GM12878 (cell line): ENCODE measurements at places on chromosomes 2 and 18. TPM values are rescaled to one million over a fixed set of nuclear protein-coding genes. Genes with fewer than 3 reads are reported as not detected.

The ELOA2 gene
- not detected in 2 replicates for total RNA-seq

The DYNAP gene
- not detected in 2 replicates for total RNA-seq

The EVX2 gene
- total RNA-seq = not detected in 2 replicates

The SERPINB10 gene
- total RNA-seq = 17.5 and 21.6 TPM in 2 replicates

The OSR1 gene
- not detected in 2 replicates for total RNA-seq

GRCh38 chr2:166972418-166972817 lies 84.1 kb downstream of the XIRP2 start:
- no peak for DNase-seq

GRCh38 chr18:79823120-79823519 lies 25.4 kb downstream of the KCNG2 start:
- DNase-seq = no peak

DNA sequence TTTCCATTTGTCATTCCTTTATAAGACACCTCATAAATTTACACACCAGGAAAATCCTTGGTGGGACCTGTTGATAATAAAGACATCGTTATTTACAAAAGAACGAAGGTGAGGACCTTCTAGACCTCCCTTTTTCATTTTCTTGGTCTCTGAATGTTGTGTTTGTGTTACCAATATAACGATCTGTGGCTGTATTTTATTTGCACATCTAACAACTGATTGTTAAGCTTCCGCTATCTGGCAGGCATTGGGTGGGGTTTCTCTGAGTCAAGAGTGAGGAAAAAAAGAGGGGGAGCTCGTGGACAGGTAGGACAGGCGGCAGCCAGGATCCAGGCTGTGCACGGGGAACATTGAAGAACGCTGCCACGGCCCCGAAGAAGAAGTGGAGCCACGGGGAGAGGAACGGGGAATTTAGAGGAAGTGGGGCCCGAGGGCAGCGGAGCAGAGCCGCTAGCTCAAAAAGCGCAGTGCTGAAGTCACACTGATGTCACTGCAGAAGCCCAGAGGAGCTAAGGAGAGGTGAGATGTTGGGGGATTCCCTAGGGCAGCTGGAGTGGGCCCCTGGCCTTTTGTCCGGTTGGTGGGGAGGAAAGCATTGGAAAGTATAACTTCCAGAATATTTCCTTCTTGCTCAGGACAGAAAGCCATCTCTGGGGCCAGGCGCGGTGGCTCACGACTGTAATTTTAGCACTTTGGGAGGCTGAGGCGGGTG lies 20.9 kb upstream of the DNMT3A start:
- peak; percentile 80 for DNase-seq

- peak; percentile 65 for DNase-seq
These were observed 133.4 kb downstream of the HDAC4 start for GRCh38 chr2:239267288-239267951.

DNA sequence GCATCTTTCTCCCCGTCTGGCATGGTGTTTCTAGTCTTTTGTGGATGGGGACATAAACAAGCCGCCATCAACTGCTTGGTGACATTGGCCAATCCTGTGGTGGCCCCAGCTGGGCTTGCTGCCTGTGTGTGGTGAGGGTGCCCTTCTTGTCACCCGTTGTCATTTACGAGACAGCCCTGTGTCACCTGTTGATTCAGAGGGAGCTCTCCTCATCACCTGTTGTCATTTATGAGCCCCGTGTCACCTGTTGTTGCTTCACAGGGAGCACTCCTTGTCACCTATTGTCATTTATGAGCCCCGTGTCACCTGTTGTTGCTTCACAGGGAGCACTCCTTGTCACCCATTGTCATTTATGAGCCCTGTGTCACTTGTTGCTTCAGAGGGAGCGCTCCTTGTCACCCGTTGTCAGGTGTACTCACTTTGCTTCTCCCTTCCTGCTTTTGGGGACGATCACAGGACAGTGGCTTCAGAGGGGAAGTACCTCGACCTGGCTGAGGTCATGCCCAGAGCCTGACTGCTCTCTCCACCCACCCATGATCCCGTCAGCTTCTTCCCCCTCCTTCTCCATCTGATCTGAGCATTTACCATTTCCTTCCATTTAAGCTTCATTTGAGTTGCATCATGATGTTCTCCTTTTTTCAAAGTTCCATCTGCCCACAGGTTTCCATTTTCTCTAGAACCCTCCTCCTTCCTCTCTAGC lies 29.1 kb downstream of the HPCAL1 start:
- DNase-seq = peak; percentile 51

DNA sequence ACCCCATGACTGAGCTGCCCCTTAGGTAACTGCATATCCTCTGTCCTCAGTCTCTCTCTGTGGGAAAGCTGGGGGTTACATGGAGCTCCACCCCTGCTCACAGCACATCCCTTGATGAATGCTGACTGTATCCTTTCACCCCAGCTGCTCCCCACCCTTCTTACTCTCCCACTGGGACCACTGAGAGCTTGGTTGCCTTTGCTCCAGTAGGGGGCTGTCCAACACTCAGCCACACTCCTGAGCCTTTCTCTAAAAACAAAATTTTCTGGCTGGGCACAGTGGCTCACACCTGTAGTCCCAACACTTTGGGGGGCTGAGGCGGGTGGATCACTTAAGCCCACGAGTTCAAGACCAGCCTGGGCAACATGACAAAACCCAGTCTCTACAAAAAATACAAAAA lies 89.2 kb upstream of the MSH2 start:
- DNase-seq = no peak

DNA sequence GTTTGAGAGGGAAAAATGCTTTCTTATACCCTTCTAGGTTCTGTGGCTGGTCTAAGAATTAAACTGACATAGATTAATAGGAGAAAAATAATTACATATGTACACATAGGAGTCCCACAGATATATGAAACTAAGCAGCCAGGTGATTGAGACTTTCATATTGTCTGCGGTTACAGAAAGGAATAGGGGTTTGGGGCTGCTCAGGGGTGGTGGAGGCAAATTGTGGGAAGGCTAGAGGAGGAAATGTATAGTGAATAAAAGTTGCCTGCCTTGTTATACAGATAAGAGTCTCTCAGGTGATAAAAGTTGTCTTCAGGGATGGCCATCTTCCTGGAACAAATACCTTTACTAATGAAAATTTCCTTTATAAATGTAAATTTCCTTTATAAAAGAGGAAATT lies 28.6 kb downstream of the MDH1 start:
- DNase-seq = no peak

DNA sequence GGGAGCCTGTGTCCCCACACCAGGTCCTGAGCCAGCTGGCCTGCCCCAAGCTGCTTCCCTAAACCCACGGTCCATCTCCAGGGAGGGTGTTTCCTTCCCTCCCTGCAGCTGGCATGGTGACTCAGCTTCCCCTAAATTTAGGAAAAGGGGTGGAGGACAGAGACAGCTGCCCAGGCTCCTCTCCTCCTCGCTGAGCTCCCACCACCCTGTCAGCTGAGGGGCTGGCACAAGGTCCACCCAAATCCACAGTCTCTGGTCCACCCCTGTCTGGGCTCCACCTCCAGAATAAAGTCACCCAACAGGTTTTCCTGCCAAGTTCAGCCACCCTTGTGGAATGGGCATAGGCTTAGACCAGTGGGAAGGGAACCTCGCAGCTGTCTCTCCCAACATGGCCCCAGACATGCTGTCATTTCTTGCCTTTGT lies 156.5 kb downstream of the TNS1 start:
- no peak for DNase-seq

DNA sequence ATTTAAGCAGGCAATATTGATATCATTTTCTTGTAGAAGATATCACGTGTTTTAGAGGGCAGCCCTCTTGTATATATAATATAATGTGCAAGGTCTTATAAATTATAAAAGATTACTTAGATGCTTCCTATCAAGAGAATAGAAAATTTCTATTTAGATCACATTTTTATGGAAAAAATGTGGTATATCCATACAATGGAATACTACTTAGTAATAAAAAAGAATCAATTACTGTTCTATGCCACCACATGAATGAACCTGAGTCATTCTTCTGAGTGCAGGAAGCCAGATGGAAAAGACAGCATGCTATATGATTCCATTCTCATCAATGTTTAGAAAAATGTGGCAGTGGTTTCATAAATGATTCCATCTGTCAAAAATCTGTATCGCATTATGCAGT lies 23.6 kb downstream of the CYP27C1 start:
- DNase-seq = no peak

GRCh38 chr18:57107140-57107832 lies 39.6 kb upstream of the BOD1L2 start:
- no peak for DNase-seq

- peak; percentile 40 for DNase-seq
These were observed 22.3 kb downstream of the LRATD1 start for GRCh38 chr2:14654835-14655282.

DNA sequence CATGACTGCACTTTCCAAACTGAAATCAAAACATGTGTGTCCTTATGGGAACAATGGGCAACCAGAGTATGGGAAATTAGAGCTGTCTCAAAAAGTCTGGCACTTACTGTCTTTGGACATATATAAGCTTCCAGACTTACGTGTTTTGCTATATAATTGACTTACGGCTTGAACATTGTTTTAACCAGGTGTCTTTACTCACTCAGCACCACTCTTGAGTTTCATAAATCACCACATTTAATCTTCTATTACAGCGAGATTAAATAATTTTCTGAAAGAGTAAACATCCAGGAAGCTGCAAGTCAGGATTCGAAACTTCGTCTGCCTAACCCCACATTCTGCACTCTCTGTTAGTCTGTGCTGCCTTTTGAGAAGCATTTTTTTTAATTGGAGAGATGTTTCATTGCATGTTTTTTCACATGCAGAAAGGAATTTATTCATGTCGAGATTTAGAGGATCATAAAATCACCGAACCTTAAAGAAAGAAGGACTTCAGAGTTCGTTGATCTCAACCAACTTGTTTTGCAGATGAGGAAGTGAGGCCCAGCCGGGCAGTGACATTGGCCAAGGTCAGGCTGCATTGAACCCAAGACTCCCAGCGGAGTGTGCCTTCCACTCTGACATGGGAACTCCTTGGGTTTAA lies 137.3 kb downstream of the SETBP1 start:
- no peak for DNase-seq

DNA sequence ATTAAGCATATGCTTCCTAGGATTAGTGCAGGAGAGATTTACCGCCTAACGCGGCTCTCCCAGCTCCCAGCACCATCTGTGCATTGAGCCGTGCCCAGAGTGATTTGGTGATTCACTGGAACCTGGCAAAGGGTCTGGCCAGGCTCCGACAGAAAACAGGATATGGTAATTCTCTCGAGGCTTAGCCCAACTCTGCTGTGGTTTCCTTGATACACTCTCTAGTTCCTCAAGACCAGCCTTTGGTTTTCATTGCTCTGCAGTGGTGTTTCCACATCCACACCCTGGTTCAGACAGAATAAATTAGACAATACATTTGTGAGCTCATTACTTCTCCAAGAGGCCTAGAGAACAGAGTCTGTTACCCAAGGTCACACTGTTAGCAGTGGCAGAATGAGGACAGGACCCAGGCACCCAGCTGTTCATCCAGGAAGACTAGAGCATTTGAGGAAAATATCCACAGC lies 23.0 kb upstream of the SMAD2 start:
- DNase-seq = no peak
